ENCODE measurements at places on chromosomes 13 and 19.
A peak's percentile ranks its signal among the peaks of the same experiment; 100 is the strongest.

- no peak for DNase-seq
Observed at GRCh38 chr19:30651066-30651465, 278.9 kb downstream of the ZNF536 start.

DNA sequence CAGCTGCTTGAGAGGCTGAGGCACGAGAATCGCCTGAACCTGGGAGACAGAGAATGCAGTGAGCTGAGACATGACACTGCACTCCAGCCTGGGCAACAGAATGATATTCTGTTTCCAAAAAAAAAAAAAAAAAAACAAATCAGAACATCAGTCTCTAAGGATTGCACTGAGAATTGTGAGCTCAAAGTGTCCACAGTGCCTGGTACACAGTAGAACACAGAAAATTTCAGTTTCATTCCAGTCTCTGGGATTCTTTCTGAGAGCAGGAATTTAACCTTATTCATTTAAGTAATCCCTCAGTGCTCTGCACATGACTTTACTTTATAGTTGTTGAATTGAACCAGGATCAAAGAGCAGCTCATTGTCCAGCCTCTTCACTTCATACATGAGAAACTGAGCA lies 25.9 kb upstream of the GATAD2A start:
- no peak for DNase-seq

GRCh38 chr19:47428177-47428894 lies 9.0 kb upstream of the MEIS3 start:
- DNase-seq = peak; percentile 97

GRCh38 chr19:19053508-19054314 lies 10.1 kb upstream of the SLC25A42 start:
- no peak for DNase-seq

GRCh38 chr19:52948025-52948770 lies 14.5 kb downstream of the ZNF816 start:
- DNase-seq = no peak

DNA sequence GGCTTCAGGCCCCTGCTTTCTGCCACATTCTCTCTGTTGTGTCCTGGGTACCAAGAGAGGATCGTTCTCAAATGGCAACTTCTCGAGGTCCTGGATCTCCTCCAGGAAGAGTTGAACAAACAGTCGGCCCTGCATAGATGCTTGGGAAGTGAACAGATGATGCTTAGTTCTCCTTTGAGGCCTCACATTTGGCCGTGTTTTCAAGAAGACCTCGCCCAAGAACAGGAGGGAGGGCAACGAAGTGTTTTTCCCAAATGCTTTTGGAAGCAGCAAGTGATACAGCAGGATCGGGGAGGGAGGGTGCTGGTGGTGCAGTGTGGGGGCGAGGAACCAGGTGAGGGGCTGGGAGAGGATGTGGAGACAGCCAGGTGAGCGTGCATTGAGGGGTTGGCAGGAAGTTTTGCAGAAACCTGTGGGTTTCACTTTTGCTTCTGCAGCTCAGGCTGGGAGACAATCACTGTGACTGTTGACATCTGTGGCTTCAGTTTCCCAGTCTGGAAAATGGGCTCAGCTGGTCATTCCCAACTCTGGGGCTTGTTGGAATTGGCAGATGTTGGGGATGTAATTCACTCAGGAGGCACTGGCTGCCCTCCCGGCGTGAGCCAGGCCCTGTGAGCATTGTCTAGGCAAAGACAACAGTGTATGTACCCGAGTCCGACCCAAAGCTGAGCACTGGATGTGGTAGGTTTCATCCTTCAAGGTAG lies 21.6 kb downstream of the MAST3 start:
- no peak for DNase-seq

DNA sequence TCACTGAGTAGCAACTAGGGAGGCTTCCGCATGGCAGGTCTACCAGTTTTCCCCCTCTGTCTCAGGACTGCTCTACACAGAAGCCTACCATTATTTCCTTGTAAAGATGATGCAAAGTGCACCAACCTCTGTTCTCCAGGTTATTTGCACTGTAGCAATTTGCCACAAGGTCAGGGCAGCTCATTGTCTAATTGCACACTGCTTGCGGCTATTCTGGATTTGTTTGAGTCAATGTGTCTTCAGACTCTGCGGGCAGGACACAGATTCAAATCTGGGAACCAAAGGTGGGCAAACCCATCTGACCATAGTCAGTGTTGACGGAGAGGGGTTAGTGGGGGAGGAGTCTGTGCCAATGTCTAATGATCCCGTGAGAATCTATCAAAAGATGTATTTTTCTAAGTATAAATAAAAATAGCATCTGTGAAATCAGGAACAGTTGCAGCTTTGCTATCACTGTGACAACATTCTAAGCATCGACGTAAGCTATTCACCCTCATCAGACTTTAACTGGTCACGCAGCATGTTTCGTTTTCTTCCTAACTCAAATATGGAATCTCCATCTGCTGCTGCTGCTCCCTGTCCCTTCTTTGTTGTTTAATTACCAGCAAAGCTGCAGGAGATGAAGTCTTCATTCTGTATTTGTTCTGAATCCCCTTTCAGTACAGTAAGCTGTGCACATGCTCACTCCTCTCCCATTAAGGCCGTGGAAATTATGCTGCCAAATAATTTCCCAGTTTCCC lies 26.4 kb downstream of the CYSLTR2 start:
- no peak for DNase-seq

DNA sequence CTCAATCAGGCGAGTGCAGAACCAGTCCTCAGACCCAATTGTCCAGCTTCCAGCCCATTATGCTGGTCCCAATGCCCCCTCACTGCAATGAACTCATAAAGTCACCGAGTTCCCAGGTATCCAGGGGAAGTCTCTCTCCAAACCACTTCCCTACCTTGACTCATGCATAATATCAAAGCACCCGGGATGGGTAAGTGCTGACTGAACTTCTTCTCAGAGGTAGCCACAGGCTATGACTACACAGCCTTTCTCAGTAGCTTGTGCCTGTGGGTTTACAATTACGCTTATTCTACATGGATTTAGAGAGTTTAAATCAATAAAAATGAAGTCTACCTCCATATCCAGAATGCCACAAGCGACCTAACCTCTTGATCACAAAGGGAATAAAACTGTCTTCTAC lies 1.7 kb upstream of the C13orf42 start:
- no peak for DNase-seq

DNA sequence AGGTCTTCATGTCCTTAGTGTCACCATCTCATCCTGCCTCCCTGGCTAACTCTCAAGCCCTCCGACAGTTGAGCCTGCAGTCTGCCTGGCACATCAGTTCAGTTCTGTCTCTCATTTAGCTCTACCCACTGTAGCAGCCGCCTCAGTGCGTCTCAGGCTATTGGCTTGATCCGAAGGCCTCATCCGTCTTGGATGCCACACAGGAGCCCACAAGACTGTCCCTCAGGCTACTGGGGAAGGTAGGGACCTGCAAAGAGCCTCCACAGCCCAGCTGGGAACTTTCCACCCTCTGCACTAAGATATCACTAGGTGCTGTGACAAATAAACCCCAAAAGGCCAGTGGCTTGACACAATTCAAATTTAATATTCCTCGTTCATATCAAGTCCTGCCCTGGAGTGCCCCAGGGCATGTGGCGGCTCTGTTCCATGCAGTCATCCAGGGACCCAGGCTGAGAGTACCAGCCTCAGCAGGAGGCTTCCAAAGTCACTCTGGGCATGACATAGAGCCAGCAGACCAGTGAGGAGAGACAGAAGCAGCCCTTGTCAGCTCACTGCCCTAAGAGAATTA lies 5.7 kb downstream of the VSTM2B start:
- no peak for DNase-seq
